ENCODE measurements at places on chromosomes 5 and 9. TPM values are rescaled to one million over a fixed set of nuclear protein-coding genes. Genes with fewer than 3 reads are reported as not detected.

The SUSD3 gene
- total RNA-seq, result not detected

The IL9 gene
- not detected for total RNA-seq

The BARHL1 gene
- total RNA-seq, result not detected

The TCOF1 gene
- total RNA-seq, result 84.9 TPM

The FOXI1 gene
- not detected for total RNA-seq

The SPINK7 gene
- not detected for total RNA-seq

The GARIN3 gene
- not detected for total RNA-seq

The CER1 gene
- total RNA-seq, result not detected

The N4BP3 gene
- total RNA-seq, result 0.08 TPM

The PHYHD1 gene
- total RNA-seq, result not detected

The RGS7BP gene
- total RNA-seq, result not detected

The PCDHGC5 gene
- 1.4 TPM for total RNA-seq

The UBE2B gene
- 23.3 TPM for total RNA-seq

The NADK2 gene
- total RNA-seq, result 23.5 TPM

The SV2C gene
- not detected for total RNA-seq

The OR13C3 gene
- total RNA-seq, result not detected

The EPB41L4A gene
- not detected for total RNA-seq

The GABRA1 gene
- total RNA-seq, result not detected

The C5orf46 gene
- 3.3 TPM for total RNA-seq

The SURF6 gene
- 36.1 TPM for total RNA-seq

The CCL27 gene
- not detected for total RNA-seq

The CD14 gene
- total RNA-seq, result not detected

The LCN1 gene
- not detected for total RNA-seq

The TPRN gene
- total RNA-seq, result 12.0 TPM

The GNAQ gene
- 12.0 TPM for total RNA-seq

Data from HT1080 (cell line).